NCI-H510A (cell line): ENCODE measurements at places on chromosomes 11 and 22.

GRCh38 chr22:32217465-32217864 is 12.6 kb upstream of the RFPL2 start:
- DNase-seq, result no peak

GRCh38 chr11:68617925-68618809 is 66.2 kb upstream of the GAL start:
- no peak for DNase-seq

DNA sequence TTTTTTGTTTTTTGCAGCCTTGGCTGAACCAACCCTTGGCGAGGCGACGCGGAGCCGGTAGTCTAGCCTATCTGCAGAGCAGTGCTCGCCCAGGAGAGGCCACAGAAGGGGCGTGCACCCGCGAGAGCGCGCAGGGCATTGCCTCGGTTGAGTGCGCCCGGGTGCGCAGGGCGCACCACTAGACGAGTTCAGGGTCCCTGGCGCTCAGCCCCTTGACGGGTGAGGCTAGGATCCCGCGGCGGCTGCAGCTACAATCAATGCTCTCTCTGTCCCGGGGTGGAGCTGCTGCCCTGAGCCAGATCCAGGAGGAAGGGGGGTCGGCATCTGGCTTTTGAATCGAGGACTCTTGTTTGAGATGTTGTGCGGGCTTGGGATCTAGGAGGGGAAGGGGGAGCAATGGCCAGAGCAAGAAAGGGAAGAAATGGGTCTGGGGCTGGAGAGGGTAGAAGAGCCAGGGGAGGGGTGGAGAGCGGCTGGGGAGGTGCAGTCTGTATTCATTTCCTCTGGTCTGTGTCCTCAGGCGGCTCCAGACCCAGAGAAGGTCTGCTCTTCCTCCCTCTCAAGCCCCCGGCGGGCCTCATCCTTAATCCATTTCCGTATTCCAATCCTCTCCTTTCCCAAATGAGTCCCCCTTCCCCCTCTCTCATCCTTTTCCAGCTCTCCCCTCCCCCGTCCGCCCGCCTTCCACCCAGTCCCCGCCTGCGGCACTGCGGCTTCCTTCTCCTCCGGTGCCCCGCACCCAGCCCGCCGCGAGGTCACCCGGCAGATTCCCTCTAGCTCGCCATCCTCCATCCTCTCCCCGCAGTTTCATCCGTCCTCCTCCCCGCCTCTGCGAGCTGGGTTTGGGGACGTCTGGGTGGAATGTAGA is 797 bp downstream of the THY1 start:
- DNase-seq, result no peak

GRCh38 chr11:106076171-106076918 is 802 bp downstream of the KBTBD3 start:
- no peak for DNase-seq

DNA sequence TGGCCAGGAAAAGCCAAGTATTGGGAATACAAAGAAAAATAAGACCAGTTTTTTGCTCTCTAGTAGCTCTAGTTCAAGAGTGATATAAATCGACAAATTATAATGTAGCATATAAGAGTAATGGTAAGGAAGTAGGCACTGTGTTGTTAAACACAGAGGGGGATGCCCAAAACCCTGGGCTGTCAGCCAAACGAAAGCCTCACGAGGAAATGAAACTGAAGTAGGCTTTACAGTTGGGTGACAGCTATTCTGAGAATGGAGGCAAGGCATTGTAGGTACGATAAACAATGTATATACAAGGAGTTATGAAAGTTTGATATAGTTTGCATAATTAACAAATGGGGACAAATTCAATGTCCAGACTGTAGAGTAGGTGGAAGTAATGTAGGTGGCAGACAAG is 176.4 kb downstream of the FAM181B start:
- DNase-seq, result no peak

DNA sequence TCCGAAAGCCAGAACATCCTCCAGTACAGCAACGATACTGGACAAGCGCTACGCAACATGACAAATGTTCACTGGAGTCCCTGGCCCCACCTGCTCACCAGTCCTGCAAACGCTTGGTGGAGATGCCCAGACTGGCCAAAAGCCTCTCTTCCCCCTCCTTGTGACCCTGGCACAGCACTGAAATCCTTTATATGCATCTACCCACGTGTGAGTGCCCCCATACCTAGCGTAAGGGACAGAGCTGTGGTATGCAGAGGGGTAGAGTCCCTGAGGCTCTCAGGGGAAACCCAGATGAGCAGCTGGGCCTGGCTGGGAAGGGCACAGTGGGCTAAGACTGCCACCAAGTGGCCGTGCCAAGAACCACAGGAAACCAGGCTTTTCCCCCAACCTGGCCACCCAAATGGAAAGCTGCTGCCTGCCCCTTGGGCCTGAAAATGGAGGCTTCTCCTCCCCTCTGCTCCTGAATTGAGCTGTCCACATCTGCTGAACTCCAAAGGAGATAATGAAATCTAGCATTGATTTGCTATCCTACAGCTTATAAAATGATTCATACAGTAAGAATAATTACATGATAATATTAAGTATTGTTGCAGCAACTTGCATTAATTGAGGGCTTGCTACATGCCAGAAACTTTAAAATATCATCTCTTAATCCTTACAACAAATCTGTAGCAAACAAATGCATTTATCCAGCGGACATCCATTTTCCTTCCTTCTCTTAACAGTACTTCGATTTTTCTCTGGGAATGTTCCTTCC is 24.8 kb upstream of the TTC12 start:
- no peak for DNase-seq

DNA sequence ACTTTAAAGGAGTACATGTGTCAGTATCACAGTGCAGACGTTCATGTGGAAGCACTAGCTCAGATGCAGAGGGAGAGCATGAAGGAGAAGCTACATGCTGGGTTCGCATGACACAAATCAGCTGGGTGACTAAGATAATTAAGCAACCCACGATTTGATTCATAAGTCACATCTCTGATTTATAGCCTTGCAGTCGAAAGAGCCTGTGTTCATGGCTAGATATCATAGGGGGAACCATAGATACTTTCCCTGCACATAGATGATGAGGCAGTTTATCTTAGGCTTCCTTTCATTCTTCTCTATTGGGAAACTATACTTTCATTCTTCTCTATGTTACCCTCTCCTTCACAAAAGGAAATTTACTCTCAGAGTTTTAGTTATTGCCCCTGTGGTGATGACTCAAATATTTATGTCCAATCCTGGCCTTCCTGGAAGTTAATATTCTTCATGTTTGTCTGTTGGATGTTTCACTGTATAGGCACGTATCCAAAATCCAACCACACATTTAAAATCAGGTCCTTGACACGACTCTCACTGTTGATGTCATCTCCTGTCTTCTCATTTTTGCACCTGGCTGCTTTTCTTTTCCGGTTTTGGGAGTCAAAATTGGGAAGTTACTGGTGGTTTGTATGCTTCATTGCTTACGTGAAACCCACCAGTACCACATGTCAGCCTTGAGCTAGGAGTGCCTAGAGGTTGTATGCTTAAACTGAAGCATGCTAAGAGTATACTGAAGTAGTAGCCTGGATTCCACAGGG is 56.3 kb upstream of the SLC5A12 start:
- DNase-seq, result no peak

DNA sequence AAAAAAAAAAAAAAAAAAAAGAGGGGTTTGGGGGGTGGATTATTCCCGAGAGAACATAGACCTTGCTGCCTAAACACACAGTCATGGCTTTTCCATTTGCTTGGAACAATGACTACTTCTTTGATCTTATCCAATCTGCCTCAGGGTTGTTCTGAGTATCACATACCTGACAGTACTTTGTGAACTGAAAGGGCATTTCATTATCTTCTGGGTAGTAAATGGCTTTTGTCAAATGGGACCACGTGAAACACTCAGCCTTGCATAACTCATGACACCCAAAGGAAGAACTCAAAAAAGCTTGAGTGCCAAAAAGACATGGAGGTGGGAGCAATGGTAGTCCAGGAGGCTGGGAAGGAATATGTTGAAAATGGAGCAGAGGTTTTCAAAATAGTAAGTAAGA is 123.2 kb upstream of the BID start:
- no peak for DNase-seq

DNA sequence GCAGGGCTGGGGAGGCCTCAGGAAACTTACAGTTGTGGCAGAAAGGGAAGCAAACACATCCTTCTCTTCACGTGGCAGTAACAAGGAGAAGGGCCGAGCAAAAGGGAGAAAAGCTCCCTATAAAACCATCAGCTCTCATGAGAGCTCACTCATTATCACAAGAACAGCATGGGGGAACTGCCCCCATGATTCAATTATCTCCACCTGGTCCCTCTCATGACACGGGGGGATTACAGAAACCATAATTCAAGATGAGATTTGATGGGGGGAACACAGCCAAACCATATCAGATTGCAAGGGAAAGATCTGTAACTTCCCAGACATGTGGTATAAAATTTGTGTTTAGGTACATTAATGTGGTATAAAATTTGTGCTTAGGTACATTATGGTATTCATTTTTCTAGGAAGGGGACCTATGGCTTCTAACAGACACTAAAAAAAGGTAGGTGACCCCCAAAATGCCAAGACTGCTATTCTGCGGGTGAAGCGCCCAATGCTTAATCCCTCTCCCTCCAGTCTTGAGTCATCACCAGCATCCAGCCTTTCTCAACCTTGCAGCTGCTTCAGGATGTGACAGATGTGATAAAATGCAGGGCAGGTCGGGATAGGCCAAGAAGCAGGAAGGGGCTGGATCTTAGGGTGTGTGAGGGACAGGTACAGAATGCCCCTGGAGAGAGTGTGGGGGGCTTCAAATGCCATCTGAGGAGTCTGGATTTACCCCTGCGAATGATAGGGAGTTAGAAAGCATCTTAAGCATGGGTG is 57.7 kb upstream of the AMPD3 start:
- no peak for DNase-seq

DNA sequence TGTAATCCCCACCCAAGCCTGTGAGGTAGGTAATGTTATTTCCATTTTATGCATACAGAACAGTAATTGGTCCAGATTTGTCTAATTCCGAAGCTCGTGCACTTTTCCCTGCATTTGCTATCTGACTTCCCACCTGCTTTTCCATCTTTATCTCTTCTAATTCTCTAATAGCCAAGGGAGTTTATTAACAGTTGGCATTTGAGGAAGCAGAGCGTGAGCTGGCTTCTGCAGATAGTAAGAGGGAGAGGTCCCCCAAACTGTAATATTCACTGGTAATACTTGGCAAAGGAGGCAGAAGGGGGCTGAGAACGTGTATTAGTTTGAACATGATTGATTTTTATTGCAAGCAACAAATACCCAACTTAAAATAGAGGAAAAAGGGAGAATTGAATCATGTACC is 110.8 kb upstream of the SPON1 start:
- no peak for DNase-seq

- peak; percentile 39 for DNase-seq
Measured at GRCh38 chr11:20097319-20098221, 62.7 kb downstream of the DBX1 start.

- DNase-seq, result no peak
Measured at GRCh38 chr22:46124383-46125144, 25.8 kb upstream of the PPARA start.

DNA sequence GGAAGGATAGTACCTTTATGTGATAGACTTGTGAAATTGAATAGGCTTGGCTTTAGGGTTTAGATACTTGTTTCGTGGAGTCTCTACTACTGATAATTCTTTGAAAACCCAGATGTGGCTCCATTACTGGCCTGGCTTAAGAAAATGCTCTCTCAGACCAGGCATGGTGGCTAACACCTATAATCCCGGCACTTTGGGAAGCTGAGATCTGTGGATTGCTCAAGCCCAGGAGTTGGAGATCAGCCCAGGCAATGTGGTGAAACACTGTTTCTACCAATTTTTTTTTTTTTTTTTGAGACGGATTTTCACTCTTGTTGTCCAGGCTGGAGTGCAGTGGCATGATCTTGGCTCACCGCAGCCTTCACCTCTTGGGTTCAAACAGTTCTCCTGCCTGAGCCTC is 40.9 kb downstream of the ATG13 start:
- DNase-seq, result no peak

DNA sequence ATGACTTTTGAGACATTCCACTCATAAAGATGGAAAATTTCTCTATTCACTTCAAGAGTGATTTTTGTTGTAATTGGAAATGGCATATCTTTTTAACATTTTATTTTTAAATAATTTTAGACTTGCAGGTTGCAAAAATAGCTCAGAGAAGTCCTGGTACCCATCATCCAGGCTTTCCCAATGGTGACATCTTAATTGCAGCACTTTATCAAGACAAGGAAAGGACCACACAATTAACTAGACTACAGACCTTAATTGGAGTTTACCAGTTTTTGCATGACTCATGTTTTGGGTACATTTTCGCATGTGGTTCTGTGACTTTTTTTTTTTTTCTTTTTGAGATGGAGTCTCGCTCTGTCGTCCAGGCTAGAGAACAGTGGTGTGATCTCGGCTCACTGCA is 23.0 kb upstream of the MAP6 start:
- DNase-seq, result no peak

- no peak for DNase-seq
Measured at GRCh38 chr11:17639091-17639490, 80.3 kb upstream of the MYOD1 start.

GRCh38 chr11:70783356-70783755 is 385.0 kb downstream of the CTTN start:
- no peak for DNase-seq

DNA sequence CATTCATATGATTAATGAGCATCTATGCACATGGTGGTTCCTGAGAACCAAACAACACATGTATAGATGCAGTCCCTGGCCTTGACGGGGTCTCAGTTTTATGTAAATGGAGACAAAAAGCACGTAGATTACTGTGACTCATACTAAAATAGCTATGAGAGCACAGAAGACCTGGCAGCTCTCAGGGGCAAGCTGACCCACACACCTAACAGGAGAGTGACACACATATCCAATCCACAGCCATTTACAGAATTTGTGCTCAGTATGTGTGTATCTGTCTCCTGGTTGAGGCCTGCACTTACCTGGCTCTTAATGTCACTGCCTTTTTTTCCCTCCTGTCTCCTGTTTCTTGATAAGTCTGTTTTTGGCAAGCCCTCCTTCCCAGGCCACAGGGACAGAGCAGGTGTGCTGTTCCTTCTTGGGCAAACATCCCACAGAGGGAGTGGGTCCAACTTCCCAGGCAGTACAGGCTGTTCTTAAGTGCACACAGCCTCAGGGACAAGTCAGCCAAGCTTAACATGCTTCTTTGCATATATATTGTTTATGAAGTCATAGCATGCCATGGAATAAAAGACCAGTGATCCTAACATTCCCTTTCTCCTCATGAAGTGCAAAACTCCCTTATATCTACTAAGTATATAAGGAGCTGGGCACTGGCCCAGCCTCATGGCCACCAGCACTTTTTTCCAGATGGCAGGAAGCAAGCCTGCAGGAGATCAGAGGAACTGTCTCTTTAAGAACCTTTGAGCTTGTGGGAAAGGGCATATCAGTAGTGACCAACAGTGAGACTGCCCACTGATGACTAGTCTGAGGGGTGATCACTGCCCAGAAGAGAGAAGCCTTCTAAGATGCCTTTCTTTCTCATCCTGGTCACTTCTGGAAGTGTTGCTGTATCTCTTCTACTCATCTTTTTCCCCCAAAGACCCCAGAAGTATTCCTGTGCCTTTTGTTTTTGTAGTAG is 124.7 kb upstream of the CCDC90B start:
- DNase-seq, result no peak
